ENCODE measurements at places on chromosomes 12 and 14.
A peak's percentile ranks its signal among the peaks of the same experiment; 100 is the strongest.

DNA sequence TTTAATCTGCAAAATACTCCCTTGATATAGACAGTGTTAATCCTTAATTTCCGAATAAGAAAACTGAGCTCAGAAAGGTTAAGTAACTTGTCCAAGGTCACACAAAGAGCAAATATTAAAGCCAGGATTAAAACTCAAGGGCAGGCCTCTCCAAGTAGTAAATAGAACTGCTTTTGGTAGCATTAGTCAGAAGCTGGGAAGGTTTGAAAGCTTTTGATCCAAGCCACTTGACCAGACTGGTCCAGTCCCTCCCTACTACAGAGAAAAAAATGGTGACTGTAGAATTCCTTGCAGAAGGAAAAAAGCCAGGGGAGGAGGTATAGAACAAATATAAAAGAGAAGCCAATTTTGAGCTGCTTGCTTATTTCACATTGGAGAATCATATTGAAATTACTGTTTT is 111.5 kb downstream of the NT5DC3 start:
- no peak for DNase-seq

DNA sequence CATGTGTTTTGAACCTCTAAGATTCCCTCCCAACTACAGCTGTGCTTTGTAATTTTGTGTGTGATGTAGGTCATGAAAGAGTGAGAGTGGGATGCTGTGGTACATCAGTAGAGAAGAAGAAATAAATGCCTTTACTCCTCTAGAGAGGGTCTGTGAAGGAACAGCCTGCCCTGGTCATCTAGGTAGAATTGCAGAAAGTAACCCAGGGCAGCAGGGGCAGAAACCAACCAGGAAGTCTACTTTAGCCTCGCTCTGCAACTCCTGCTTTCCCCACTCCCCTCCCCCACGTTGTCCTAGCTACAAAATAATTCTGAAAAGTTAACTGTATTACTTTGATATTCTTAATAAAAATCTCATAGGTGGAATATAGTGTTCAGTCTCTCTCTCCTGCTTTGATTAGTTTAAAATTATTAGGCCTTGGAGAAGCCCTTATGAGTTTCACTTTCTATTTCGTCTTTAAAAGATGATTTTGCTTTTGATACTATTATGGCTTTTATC is 7.5 kb downstream of the TBK1 start:
- no peak for DNase-seq

DNA sequence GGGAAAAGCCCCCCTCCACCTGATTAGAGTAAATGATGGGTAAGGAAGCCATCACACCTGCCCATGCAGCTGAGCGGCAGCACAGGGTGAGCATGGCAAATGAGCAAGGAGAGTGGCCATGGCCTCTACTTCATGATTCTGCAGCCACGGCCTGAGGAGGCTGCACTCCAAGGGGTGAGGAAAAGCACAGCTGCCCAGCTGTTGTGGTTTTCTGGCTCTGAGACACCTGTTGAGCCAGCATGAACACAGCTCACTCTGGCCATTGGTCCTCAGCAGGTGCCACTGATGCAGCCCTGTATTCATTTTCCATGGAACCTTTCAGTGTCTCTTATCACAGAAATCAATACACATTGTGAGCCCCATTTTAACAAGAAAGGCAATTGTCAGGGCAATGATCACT is 707.2 kb downstream of the AACS start:
- DNase-seq = no peak

GRCh38 chr12:64139021-64139420 is 83.1 kb downstream of the KICS2 start:
- no peak for DNase-seq

- no peak for DNase-seq
Observed at GRCh38 chr12:118145798-118146156, 9.9 kb downstream of the PEBP1 start.

- no peak for DNase-seq
Observed at GRCh38 chr12:109815225-109815624, 18.0 kb downstream of the TRPV4 start.

GRCh38 chr14:74425525-74426201 is 347 bp downstream of the SYNDIG1L start:
- peak; percentile 44 for DNase-seq

GRCh38 chr14:65483647-65484046 is 71.1 kb downstream of the FUT8 start:
- no peak for DNase-seq

- DNase-seq = no peak
Observed at GRCh38 chr14:55547650-55548315, 32.2 kb upstream of the KTN1 start.

DNA sequence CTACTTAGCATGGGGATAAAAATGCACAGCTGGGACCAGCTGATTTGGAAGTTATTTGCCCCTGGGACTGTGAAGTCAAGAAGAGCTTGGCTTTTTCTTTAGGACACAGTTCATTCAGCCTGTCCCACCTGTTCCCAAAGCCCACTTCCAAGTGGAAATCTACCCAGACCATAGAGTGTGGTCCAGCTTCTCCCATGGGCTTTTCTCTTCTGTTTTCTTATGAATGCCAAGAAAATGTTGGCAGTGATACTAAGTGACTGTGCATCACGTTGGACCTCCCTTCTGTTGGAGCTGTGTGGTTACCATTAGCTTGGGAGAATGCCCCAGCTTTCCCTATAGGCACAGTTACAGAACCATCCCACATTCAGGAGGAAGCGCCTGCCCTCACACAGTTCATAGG is 89.4 kb downstream of the NT5DC3 start:
- no peak for DNase-seq

- DNase-seq = no peak
Observed at GRCh38 chr12:92759634-92760268, 57.0 kb downstream of the PLEKHG7 start.

GRCh38 chr12:75765170-75766059 is 254.0 kb upstream of the KRR1 start:
- DNase-seq = no peak

GRCh38 chr14:32977913-32978312 is 39.2 kb downstream of the NPAS3 start:
- no peak for DNase-seq

GRCh38 chr14:95649230-95649629 is 37.0 kb upstream of the TCL1B start:
- no peak for DNase-seq

DNA sequence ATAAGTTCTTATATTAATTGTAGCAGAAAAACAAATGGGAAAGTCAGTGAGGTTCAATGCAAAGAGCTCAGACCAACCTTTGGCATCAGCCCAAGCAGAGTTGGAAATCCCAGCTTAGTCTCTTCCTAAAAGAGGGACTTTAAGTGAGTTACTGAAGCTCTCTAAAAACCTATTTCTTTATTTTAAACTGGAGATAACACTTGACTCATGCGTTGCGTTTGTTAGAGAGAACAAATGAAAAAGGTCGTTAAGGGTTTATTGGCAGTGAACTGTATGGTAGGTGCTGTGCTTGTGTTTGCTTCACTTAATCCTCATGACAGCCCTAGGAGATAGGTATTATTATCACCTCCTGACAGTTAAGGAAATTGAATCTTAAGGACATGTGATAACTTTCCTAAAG is 396.5 kb downstream of the RAD51B start:
- no peak for DNase-seq

DNA sequence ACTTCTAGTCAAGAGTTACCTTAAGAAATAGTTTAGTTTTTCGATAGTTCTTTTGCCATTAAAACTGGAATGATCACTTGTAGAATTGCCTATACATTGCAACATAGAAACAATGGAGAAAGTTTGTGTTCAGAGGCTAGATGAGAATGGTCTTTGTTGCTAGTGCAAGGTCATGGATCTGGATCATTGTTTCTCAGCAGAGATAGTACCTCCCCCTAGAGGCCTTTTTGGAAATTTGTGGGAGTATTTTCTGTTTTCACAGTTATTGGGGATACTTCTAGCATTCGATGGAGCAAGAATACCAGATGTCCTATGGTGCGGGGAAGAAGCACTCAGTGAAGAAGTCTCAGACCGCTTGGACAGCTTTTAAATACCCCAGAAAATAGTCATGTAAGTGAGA is 138.8 kb upstream of the HMGA2 start:
- DNase-seq = no peak

DNA sequence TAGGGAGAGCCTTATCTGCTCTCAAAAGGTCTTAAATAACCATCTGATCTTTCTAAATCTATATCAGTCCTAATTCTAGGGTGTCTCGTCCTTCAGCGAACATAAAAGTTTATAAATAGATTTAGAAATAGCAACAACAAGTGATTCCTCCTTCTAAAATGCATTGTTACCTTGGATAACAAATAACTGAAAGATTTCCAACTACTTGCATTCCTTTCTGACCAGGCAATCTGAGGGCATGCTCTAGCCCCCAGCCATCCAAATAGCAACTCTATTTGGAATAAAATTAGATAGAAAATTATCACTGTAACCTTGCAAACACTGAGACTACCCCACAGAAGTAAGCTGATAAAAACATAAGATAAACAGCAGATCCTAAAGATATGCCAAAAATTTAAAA is 21.8 kb upstream of the KRR1 start:
- DNase-seq = no peak

GRCh38 chr14:102819747-102820330 is 42.6 kb downstream of the TRAF3 start:
- DNase-seq = no peak

Measured in left cardiac atrium (tissue), 4 donors.